ENCODE measurements at places on chromosomes 13 and 19.

DNA sequence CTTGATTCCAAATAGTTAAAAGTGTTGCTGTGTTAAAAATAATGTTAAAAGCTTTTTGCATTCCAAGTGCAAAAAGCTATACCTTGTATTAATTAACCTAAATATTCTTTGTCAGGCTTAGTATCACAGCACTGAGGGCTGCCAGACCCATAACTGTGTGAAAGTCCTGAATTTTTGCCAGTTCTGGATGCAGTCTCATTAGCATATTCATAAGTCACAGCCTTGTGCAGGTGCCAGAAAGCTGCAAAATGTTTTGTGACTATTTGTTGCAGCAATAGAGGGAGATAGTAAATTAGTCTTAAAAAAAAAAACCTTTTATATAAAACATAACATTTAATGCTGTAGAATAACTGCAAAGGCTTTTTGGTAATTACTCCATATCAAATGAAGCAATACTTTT, 56.6 kb downstream of the SLITRK1 start:
- DNase-seq, result no peak

- no peak for DNase-seq
These were observed 13.8 kb downstream of the EPS15L1 start for GRCh38 chr19:16457954-16458331.

DNA sequence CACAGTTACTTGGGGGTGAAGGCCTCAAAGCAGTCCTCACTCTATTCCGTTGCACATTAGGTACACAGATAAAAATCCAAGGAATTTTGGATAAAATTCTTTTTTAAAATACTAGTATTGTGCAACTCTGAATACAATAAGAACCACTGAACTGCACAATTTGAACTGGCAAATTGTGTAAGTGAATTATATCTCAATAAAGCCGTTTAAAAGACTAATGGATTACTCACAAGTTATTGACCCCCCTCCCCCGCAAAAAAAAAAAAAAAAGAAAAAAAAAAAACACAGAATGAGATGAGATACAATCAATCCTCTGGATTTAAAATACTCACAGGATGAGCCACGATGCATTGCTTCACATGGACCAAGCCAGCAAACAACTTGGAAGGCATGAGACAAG, 86.4 kb downstream of the CRYL1 start:
- DNase-seq, result no peak

GRCh38 chr19:33236696-33237390, 11.2 kb upstream of the SLC7A10 start:
- no peak for DNase-seq

DNA sequence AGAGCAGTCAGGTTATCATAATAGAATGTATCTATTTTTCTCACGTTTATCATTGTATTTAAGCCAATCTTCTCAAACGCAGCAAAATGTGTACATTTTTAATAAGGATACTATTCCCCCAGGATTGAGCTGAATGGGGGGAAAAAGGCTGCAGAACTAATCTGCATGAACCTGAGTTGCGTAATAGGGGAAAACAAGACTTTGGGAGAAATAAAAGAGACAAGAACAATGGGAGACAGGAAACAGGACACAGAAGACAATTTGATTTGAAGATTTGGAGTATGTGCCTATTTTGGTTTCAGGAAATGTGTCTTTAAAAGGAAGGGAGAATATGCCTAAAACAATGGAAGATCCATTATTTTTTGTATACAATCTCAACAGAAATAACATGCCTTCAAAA, 844.5 kb downstream of the DIAPH3 start:
- no peak for DNase-seq

GRCh38 chr13:74623761-74624160, 489.6 kb upstream of the KLF12 start:
- DNase-seq, result no peak

GRCh38 chr13:40315416-40316064, 350.9 kb downstream of the FOXO1 start:
- DNase-seq, result no peak

DNA sequence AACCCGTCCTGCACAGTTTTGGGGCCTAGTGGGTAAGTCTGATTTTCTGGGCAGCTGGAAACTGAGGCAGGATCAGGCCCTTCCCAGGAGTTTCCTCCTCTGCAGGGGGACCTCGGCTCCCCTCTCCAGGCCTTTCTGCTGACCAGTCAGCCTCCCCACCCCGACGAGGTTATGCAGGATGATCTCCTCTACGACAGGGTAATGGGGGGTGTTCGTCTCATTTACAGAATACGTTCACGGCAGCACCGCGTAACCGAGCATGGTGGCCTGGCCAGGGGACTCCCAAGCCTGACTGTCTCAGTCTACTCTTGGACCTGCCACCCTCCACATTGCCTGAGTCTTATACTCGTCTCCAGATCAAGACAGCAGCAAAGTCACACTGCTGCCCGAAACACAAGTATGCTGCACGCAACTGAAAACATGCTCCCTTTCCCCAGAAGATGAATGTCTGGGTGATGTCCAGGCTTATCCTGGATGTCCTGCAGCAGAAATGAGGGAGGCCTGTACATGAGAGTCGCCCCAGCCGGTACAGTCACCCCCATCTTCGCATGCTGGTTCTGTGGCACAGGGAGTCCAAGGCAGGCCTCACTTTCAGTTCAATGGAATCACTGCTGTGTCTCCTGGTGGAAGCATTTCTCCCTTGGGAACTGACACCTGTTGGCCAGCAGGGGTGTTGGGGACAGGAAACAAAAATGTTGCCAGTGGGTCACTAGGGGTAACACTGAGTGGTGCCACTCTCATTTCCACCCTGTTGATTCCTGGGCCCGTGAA, 120.8 kb downstream of the SOX1 start:
- no peak for DNase-seq

- DNase-seq, result no peak
These were observed 173.1 kb downstream of the POU4F1 start for GRCh38 chr13:78430166-78430791.

GRCh38 chr19:58563823-58564222, 5.4 kb upstream of the UBE2M start:
- DNase-seq, result no peak

GRCh38 chr19:6018786-6019185, 40.8 kb upstream of the RANBP3 start:
- peak; percentile 11 for DNase-seq

- DNase-seq, result no peak
These were observed 12.3 kb upstream of the ARL11 start for GRCh38 chr13:49615836-49616675.

DNA sequence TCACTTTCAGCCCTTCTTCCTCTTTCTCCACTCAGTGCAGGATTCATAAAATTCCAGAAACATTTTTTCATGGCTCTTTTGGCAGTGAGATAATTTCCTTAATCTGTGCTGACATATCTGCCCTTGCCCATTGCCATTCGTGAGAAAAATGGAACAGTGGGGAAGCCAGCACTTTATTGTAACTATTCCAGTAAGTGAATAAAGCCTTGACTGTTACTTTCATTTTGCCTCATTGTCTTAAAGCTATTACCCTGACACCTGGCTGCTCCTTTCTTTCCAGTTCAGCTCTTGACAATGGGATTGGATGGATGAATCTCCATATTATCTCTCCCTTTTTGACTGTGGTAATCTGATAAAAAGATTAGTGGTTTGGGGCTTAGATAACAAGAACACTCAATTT, 1068.1 kb upstream of the PCDH20 start:
- no peak for DNase-seq

- DNase-seq, result no peak
These were observed 16.1 kb upstream of the STRN4 start for GRCh38 chr19:46762245-46762890.

- DNase-seq, result no peak
These were observed 5.0 kb downstream of the SOX1 start for GRCh38 chr13:112071723-112072533.

GRCh38 chr13:76790526-76790925, 95.7 kb downstream of the KCTD12 start:
- DNase-seq, result no peak

GRCh38 chr13:110369400-110369799, 62.3 kb downstream of the COL4A2 start:
- no peak for DNase-seq

DNA sequence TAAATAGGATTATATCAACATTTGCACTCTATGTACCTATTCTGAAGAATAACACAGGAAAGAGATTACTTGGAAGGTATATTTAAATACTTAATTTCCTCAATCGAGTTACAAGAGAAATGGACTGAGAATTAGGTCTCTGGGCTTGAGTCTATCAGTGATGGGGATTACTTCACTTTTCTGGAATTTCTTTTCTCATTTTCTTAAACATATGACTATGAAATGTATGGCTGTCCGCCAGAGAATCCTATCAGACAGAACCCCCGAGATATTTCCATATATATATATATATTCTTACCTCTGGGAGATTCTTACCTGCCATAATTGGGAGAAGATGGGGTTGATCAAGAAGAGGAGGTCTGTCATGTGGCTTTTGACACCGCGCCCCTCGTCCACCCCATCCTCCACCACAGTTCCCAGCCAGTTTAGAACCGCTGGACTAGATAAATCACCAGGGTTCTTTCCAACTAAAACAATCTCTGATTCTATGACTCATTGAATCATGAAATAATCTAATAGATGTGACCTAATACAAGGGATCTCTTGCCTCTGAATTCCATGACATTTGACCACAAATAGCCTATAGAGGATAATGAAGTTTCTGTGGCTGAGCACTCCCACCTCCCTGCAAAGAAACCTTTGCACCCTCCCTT, 231.3 kb downstream of the TBC1D4 start:
- no peak for DNase-seq

- DNase-seq, result no peak
These were observed 210.9 kb downstream of the GPC5 start for GRCh38 chr13:91609353-91609752.

- DNase-seq, result no peak
These were observed 40.8 kb upstream of the F7 start for GRCh38 chr13:113064534-113065405.

- no peak for DNase-seq
These were observed 12.2 kb downstream of the BRD4 start for GRCh38 chr19:15320116-15320515.

- no peak for DNase-seq
These were observed 407.8 kb downstream of the ZNF536 start for GRCh38 chr19:30780032-30780431.

DNA sequence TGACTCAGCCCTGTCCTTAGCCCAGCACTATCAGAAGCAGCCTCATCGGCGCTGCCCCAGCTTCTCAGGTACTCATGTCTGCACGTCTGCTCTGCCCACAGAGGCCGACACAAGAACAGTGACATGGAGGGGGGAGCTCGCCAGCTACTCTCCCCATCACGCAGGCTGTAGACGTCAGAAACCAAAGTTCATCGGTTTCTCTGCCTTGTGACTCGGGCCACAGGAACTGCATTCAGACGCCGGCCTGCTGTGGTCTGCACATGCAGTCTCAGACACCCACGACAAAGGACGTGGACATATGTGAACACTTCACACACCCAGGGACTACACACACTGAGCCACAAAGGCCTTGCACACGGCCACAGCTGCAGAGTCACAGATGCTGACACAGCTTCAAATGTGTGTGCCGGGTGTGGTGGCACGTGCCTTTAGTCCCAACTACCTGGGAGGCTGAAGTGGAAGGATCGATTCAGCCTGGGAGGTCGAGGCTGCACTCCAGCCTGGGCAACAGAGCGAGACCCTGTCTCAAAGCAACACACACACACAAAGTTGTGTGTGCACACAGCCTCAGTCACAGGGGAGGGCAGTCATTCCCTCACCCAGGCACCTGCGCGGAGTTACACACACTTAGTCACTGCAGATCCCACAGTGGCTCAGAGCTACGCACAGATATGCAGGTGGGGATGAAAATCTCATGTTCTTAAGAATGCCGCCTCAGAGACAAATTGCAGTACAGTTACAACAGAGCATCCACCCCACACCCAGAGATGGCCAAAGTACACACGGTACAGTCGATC, 4.9 kb upstream of the ZFP36 start:
- peak; percentile 88 for DNase-seq

GRCh38 chr19:4742723-4743646, 19.3 kb upstream of the DPP9 start:
- no peak for DNase-seq

DNA sequence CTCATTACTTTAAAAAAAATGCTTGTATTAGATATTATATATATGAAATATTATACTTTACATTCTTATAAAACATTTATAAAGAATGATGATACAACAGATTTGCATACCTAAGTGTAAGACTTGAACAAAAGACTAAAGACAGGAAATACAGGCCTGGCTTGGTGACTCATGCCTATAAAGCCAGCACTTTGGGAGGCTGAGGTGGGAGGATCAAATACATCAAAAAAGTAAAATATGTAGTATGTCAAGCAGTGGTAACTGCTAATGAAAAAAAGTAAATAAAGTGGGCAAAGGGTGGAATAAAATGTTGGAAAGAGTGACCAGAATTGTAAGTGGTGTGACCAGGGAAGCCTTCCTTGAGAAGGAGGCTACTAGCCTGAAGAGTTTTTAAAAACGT, 133.7 kb downstream of the GGACT start:
- no peak for DNase-seq

GRCh38 chr19:3813473-3814392, 27.6 kb upstream of the MATK start:
- DNase-seq, result no peak

- DNase-seq, result no peak
These were observed 5.2 kb downstream of the CHAMP1 start for GRCh38 chr13:114319441-114319913.

- DNase-seq, result no peak
These were observed 1.3 kb downstream of the TSKS start for GRCh38 chr19:49761625-49762311.

DNA sequence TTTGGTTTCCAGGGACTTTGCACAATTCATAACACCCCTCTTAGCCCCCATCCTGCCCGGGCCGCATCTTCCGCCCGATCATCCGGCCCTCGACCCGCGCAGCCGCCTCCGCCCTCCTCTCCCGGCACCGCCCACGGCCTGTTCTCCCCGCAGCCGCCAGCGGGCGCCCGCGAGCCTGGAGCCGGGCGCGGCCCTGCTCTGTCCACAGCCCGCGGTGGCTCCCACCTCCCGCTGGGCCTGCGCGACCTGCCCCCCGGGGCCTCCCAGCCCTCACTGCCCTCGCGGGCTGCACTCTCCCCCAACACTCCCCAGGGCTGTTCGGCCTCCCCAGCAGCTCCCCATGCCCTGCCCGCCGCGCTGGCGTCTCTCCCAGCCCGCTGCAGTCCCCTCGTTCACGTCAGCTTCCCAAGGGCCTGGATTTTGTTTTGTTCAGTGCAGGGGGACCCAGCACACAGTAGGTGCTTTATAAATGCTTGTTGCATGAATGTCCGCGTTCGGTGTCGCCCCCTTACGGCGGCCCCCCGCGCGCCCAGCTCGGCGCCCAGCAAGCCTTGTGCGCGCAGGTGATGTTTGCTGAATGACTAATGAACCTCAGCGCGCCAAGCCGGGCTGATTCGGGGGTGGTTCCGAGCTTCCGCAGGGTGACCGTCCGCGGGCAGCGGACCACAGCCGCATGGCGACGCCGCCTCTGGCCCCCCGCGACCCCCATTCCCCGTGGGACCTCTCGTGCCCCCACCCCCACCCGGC, 4.6 kb upstream of the APC2 start:
- DNase-seq, result peak; percentile 72

DNA sequence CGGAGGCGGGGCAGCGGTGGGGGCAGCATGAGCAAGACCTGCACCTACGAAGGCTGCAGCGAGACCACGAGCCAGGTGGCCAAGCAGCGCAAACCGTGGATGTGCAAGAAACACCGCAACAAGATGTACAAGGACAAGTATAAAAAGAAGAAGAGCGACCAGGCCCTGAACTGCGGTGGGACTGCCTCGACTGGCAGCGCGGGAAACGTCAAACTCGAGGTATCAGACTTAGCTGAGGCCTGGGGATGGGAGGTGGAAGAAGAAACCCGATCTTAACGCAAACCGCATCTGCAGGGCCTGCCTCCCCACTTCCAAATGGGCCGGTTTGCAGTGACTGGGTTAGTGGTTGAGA, 693 bp downstream of the RFXAP start:
- DNase-seq, result peak; percentile 77

All from erythroblast (primary cell).